ENCODE measurements at places on chromosomes 2 and 18.

DNA sequence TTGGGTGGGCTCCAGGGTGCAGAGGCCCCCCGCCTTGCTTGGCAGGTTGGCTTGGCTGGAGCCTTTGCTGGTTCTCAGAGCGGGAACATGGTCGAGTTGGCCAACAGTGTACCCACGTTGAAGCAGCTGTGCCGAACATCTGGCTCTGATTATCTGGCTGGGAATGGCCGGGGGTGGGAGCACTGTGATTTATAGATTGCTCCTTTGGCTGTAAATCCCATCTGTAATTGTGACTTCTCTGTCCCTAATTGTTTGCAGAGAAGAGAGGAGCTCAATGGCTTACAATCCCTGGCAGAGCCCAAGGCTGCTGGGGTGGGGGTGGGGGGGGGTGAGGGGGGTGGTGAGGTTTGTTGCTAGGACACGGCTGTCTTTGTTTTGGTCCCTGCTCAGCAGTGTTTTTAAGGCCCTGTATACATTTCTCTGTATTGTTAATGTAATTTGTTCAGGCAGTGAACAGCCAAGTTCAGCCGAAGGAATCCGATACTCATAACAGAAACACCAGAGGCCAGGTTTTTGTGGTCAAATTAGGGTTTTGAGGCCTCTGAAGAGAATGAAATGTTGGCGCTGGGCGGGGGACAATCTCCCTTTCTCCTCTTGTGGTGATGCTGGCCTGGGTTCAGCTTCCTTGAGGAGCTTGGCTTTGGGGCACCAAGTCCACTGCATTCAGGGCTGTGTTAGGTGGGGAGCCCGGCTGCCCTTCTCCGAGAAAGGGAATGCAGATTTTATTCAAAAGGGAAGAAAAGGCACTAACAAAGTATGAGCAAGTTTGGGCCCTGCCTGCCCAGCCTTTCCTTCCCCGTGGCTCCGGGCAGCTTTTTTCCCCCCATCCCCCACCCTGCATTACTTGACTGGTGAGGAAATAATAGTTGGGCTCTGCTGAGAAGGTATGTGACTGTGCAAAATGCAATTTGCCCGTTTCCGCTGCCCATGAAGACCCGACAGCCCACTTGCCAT lies 82.5 kb downstream of the TCF7L1 start:
- DNase-seq: no peak

DNA sequence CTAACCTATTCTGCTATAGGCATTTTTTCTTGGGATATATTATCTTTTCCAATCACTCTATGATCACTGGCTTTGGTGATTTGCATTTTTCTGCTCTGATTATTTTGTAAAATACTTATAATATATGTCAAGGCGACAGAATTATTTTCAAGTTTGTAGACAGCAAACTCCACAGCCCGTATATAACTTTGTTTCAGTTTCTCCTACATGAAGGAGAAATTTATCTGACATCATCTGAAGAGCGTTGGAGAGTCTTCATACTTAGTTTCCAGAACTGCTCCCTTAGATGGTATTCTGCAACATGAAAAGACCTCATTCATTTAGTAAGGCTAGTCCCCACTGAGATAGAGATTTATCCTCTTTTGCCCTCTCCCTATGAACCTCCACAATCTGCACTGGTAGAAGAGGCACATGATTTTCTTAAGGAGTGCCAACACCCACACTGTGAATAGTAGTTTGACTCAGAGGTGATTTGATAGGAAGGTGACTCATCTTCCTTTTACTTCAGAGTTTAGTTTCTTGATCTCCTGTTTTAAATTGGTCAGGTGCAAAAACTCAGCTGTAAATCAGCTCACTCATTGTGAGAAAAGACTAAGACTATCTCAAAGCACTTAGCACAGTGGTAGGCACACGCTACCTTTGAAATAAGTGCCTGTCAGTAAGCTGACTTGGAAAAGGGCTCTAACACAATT lies 1848.6 kb upstream of the CELF4 start:
- no peak for DNase-seq

DNA sequence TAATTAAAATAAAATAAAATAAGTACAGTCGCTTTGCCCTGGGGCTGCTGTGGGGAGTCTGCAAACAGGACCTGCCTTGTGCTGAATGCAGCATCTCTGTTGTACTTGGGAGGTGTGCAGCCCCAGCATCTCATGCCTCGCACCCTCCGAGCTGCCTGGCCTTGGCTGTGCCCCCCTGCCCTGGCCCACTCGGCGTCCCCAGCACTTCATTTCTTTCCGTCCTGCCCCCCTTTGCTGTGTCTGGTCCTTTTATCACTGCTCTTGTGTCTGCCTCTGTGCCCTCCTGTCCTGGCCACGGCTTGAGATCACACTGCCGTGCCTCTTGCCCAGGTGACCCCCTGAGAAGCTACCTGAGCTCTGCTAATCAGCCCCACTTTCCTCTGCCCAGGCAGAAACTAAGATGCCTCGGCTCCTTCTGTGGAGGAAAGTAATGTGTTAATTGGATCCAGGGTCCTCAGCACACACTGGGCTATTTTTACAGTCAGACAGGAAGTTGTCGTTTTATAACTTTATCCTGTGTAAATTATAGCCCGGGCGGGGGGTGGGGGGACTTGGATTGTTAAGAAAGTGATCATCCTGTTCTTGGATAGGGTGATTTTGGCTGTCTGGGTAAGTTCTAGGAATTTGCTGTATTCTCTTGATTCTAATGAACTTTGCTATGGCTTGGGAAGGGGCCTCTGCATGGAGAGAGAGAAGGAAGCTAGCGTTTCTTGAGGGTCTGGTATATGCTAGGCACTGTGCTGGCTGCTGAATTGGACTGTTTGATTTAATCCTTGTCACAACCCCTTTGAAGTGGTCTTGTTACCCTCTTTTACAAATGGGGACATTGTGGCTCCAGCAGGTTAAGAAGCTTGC lies 69.4 kb downstream of the AGAP1 start:
- DNase-seq: no peak

DNA sequence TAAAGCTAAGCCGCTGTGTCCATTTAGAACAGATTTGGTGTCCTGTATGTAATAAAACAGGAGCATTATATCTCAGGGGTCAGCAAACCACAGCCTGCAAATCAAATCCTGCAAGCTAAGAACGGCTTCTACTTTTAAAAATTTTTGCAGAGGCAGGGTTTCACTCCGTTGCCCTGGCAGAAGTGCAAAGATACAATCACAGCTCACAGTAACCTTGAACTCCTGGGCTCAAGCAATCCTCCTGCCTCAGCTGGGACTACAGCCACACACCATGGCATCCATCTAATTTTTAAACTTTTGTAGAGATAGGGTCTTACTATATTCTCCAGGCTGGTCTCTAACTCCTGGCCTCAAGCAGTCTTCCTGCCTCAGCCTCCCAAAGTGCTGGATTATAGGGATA lies 28.6 kb upstream of the NPC1 start:
- no peak for DNase-seq

- DNase-seq: no peak
Measured at GRCh38 chr18:42373584-42373983, 418.6 kb downstream of the PIK3C3 start.

- DNase-seq: no peak
Measured at GRCh38 chr2:3728104-3729054, 25.0 kb downstream of the DCDC2C start.

- DNase-seq: no peak
Measured at GRCh38 chr18:45777393-45777792, 48.1 kb upstream of the SIGLEC15 start.

- no peak for DNase-seq
Measured at GRCh38 chr2:147449323-147449991, 395.4 kb upstream of the ACVR2A start.

DNA sequence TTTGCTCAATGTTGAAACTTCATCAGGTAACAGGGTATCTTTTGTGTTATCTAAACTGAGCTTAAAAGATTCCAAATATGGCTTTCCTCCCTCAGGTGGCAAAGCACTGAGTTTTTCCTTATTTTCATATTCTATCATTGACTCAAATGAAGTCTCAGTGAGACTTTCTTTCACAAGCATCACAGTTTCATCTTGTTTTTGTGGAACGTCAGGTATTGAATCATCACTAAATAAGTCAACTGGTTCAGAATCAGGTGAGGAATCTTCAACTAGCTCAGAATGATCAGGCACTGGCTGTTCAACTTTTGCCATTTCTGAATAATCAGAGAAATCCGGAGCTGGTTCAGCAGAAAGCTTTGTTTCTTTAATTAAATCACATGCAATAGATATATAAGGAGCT lies 24.6 kb downstream of the RTN4 start:
- no peak for DNase-seq

- DNase-seq: no peak
Measured at GRCh38 chr2:88011011-88011410, 5.3 kb downstream of the RNU2-63P start.

GRCh38 chr2:46505472-46505783 lies 26.1 kb downstream of the TMEM247 start:
- DNase-seq: no peak

DNA sequence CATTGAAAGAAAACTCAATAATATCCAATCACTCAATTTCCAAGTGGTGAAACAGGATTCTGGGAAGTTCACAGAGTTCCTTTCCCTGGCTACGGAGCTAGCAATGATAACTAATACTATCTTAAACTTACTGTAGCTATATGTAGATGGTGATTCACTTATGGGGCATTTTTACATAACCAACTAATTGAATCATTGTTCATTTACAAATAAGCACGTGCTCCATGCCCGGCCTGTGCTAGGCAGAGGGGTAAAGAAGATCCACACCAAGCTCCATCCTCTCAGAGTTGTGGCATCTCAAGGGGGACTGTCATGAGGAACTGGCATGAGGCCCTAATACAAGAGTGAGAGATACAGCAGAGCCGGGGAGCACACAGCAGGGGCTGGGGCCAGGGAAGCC lies 176.3 kb downstream of the ANKRD30B start:
- no peak for DNase-seq

- DNase-seq: no peak
Measured at GRCh38 chr18:48528861-48529260, 10.0 kb upstream of the CTIF start.

- DNase-seq: no peak
Measured at GRCh38 chr2:20054119-20054518, 2.7 kb upstream of the LAPTM4A start.

GRCh38 chr2:86026744-86027065 lies 79.0 kb downstream of the POLR1A start:
- no peak for DNase-seq

GRCh38 chr18:1229634-1230033 lies 325.0 kb downstream of the ADCYAP1 start:
- DNase-seq: no peak

GRCh38 chr18:50507120-50507590 lies 52.7 kb upstream of the MAPK4 start:
- DNase-seq: no peak

DNA sequence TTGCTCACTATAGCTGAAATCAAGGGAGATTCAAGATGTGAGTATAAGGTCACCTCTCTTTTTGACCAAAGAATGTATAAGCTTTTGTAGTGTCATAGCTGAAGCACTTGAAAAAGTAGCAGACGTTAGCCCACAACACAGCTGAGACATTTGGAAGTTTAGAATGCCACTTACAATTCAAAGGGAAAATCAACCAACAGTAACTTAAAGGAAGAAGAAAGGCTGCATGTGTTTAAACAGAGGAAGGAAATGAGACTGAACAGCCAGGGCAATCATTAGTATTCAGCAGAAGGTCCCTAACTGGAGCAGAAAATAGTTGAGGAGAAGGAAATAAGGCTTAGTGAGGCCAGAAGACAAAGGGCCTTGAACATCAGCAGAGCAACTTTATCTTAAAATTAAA lies 23.5 kb upstream of the SCG2 start:
- no peak for DNase-seq

DNA sequence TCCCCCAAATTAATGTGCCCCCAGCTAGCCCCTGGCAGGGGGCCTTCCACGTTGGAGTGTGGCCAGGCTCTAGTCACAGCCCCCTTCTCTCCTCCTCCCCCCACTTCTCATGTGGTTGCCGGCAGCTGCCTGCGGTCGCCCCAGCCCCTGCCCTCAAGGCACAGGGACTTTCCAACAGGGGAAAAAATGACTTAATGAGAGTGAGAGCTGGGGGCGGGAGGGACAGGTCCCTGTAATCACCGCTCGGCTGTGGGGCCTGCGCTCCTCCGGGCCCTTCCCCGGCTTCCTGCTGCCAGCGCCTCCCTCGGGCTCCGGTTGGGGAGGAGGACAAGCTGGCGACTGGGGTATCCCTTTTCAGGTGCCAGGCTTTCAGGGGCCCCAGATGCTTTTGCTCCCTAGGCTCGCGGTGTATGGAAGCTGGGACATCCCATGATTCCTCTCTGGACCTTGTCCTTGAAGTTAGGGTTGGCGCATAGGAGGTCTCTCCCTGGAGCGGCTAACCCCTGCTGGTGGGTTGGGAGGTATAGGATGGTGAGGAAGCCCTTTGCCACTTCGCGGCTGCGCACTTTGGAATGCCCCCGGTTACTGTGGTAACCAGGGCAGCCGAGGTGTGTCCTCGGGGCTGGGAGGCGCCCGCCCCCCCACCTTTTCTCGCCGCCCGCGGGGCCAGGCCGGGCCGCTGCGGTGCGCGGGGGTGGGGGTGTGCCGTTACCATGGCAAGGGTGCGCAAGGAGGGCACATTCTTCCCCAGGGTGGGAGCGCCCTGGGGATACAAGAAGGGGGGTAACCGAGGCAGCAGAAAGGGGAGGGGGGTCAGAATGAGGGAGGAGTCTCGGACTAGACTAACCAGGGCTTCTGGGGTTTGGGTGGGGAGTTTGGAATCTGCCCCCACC lies 16.1 kb downstream of the WNT10A start:
- DNase-seq: peak; percentile 79

- DNase-seq: no peak
Measured at GRCh38 chr2:141940709-141941108, 190.1 kb downstream of the LRP1B start.

- DNase-seq: no peak
Measured at GRCh38 chr18:9825571-9826073, 60.2 kb upstream of the TXNDC2 start.

DNA sequence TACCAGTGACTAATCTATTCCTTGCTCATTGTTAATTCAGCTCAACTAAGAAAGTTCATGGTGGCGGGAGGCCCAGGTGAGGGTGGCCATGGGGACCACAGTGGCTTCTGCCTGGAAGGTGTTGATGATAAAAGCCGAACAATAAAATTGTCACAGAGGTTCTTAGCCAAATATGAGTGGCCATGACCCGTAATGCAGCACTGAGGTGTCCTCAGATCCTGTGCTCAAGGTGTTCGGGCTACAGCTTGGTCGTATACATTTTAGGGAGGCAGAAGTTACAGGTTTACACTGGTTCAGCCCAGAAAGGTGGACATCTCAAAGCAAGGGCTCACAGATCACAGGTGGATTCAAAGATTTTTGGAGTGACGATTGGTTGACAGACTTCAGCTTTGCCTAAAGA lies 98.5 kb upstream of the SNTG2 start:
- no peak for DNase-seq

- DNase-seq: no peak
Measured at GRCh38 chr18:58223717-58224424, 179.8 kb downstream of the NEDD4L start.

- no peak for DNase-seq
Measured at GRCh38 chr2:222074674-222075073, 224.1 kb downstream of the PAX3 start.

All from activated CD8-positive, alpha-beta memory T cell treated with anti-CD3 and anti-CD28 coated beads for 48 hours (primary cell).